ENCODE measurements at places on chromosomes 5 and 9. TPM values are rescaled to one million over a fixed set of nuclear protein-coding genes. Genes with fewer than 3 reads are reported as not detected.
A peak's percentile ranks its signal among the peaks of the same experiment; 100 is the strongest.

DNA sequence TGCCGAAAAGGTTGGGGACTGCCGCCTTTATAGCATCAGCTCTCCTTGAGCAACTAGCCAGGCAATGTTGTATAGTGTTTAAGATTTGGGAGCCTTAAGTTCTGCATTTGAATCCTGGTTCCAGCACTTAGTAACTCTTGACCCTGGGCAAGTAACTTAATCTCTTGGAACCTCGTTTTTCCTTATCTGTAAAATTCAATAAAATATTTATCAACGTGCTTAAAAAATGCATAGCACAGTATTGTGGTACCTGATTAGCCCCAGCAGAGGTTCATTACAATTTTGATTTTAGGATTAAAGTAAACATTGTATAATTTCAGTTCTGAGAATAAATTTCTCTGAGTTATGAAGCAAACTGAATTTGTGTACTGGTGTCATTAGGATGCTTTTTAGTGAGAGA is 66.4 kb downstream of the ZSWIM6 start:
- H3K4me3 ChIP-seq, result no peak overlapping the region
- H3K4me1 ChIP-seq, result no peaks in the 10 kb centered on the region
- no peak for DNase-seq
- H3K27ac ChIP-seq, result no peak overlapping the region

GRCh38 chr5:19266791-19267190 is 721.2 kb downstream of the CDH18 start:
- no peaks in the 10 kb centered on the region for H3K36me3 ChIP-seq
- no peaks in the 10 kb centered on the region for H3K4me1 ChIP-seq
- H3K27ac ChIP-seq, result no peak overlapping the region
- H3K4me3 ChIP-seq, result no peak overlapping the region

PKN3 gene
- total RNA-seq, result 13.2 TPM

- DNase-seq, result peak; percentile 32
- peak overlapping the region; percentile 47 for H3K4me3 ChIP-seq
- H3K27ac ChIP-seq, result no peak overlapping the region
Observed at GRCh38 chr9:137168904-137169856, 671 bp downstream of the LRRC26 start.

DNA sequence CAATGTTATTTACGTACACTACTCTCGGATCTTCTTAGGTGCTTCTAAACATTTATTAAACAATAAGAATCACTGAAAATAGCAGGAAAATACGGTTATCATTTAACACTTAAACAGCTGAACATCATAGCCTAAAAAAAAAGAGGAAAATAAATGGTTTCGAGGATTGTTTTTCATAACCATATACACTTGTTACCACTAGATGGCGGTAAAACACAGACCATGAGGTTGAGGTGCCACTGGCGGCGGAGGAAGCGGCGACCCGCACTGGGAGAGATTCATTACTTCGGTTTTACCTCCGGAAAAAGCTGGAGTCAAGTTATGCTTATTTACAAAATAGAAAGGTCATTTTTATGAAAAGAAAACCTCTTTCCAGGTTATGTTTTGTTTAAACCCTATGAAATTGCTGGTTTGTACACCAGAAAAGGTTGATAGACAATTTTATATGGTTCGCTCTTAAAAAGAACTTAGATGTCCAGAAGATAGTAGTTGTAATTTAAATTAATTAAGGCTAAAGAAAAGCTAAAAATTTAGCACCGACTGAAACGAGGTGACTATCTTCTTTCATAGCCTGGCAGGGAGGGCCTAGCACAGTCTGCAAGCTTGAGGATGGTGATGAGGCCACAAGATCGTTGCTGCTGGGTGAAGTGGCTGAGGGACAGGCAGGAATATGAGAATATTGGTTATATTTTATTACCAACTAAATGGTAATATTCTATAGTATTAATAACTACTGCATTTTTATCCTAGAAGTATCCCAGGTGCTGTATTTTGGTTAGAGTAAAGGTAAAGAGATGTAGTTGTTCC is 605.7 kb downstream of the RAB3C start:
- no peak overlapping the region for H3K27ac ChIP-seq
- peak; percentile 58 for DNase-seq
- H3K4me3 ChIP-seq, result peak overlapping the region; percentile 53
- no peaks in the 10 kb centered on the region for H3K36me3 ChIP-seq
- H3K27me3 ChIP-seq, result no peaks in the 10 kb centered on the region

DNA sequence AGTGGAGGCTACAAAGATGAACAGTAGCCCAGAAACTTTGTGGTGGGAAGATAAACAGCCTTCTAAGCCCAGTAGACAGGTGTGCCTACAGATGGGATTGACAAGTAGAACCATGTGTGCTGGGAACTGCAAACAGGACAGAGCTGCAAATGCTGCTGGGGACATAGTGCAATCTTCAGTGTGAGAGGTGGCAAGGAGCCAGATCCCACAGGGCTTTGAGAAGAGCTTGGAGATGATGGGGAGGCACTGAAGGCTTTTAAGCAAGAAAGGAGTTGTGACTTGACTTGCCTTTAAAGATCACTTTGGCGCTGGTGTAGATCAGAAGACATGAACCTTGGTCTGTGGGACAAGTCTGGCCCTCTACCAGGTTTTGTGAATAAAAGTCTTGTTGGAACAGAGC is 675.2 kb downstream of the ACTL7B start:
- no peaks in the 10 kb centered on the region for H3K36me3 ChIP-seq
- no peak overlapping the region for H3K4me3 ChIP-seq
- H3K27ac ChIP-seq, result no peak overlapping the region

GRCh38 chr9:85978496-85978895 is 37.5 kb downstream of the NAA35 start:
- H3K4me3 ChIP-seq, result no peak overlapping the region
- no peaks in the 10 kb centered on the region for H3K4me1 ChIP-seq
- H3K36me3 ChIP-seq, result peaks cover 46% of the 10 kb centered on the region
- H3K27ac ChIP-seq, result no peak overlapping the region

DNA sequence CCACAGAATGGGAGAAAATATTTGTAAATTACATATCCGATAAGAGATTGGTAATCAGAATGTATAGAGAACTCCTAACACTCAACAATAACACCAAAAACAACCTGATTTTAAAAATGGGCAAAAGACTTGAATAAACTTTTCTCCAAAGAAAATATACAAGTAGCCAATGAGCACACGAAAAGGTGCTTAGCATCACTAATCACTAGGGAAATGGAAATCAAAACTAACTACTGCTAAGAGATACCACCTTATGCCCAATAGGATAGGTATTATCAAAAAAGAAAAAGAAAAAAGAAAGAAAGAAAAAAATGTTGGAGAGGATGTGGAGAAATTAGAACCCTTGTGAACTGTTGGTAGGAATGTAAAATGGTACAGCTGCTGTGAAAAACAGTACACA is 212.1 kb downstream of the TLR4 start:
- no peak overlapping the region for H3K4me3 ChIP-seq
- no peak overlapping the region for H3K27ac ChIP-seq
- no peaks in the 10 kb centered on the region for H3K36me3 ChIP-seq

TAF1L gene
- not detected for total RNA-seq

GRCh38 chr9:116175614-116176013 is 22.0 kb downstream of the PAPPA start:
- DNase-seq, result no peak
- H3K4me1 ChIP-seq, result no peaks in the 10 kb centered on the region
- H3K4me3 ChIP-seq, result no peak overlapping the region

GRCh38 chr9:1871626-1872419 is 143.3 kb upstream of the SMARCA2 start:
- no peak overlapping the region for H3K27ac ChIP-seq
- DNase-seq, result peak; percentile 4
- H3K27me3 ChIP-seq, result no peaks in the 10 kb centered on the region
- H3K36me3 ChIP-seq, result no peaks in the 10 kb centered on the region

DNA sequence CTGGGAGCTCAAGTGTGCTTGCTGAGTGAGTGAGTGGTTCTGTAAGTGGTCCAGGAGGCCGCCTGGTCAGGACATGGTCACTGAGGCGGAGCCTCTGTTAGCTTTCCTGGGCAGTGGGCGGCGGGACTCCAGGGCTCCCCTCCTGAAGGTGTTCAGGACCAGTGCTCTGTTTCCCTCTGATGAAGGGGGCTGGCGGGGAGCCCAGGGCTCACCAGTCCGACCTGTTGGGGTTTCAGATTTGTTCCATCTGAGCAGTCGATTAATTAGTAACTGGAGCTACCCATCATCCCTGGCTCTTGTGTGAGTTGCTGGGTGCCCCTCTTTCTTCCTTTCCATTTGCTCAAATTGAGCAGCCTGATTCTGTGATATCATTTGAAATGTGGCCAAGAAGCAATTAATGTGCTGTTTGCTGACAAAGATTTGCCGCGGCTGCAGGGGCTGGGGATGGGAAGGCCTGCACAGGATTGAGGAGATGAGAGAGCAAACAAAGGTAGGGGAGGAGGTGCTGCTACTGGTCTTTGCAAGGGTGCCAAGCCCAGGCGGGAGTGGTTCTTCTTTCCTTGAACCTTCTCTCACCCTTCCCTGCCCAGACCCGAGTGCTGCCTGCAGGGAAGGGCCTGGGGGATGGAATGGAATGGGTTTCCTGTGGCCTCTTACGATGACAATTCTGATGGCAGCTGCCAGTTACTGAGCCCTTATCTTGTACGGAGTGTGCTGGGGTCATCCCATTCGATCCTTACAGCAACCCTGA is 92.8 kb upstream of the PITX1 start:
- H3K4me3 ChIP-seq, result 0 out of 2 replicates have a peak overlapping the region, but pooled peaks have one; percentile 11
- H3K4me1 ChIP-seq, result peaks cover 50% of the 10 kb centered on the region
- H3K27ac ChIP-seq, result no peak overlapping the region
- no peaks in the 10 kb centered on the region for H3K36me3 ChIP-seq
- DNase-seq, result no peak

- no peak overlapping the region for H3K4me3 ChIP-seq
- no peaks in the 10 kb centered on the region for H3K4me1 ChIP-seq
- H3K27ac ChIP-seq, result no peak overlapping the region
- no peaks in the 10 kb centered on the region for H3K36me3 ChIP-seq
- peaks cover 45% of the 10 kb centered on the region for H3K27me3 ChIP-seq
Observed at GRCh38 chr5:1930501-1930879, 47.8 kb upstream of the IRX4 start.

DNA sequence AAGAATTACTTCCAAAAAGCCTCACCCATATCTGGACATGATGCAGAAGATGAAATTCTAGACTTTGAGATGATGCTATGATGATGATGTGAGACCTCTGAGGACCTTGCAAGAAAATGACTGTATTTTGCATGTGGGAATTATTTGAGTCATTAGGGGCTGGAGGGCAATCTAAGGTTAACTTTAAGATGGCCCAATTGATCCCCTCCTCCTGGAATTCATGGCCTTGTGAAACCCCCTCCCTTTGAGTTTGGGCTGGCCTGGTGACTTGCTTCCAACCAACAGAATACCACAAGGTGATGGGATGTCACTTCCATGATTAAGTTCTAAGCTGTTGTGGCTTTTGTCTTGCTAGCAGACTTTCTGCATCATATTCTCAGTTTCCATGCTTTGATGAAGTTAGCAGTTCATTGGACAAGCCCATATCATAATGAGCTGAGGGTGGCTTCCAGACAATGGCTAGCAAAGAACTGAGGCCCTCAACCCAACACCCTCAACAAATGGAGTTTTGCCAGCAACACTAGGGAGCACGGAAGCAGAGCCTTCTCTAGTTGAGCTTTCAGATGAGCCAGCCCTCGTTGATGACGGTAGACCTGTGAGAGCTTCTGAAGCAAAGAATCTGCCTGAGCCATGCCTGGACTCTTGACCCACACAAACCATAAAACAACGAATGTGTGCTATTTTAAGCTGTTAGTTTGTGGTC is 7.4 kb upstream of the AMACR start:
- H3K27me3 ChIP-seq, result no peaks in the 10 kb centered on the region
- DNase-seq, result no peak
- peaks cover 20% of the 10 kb centered on the region for H3K4me1 ChIP-seq
- H3K36me3 ChIP-seq, result no peaks in the 10 kb centered on the region
- H3K27ac ChIP-seq, result no peak overlapping the region

DNA sequence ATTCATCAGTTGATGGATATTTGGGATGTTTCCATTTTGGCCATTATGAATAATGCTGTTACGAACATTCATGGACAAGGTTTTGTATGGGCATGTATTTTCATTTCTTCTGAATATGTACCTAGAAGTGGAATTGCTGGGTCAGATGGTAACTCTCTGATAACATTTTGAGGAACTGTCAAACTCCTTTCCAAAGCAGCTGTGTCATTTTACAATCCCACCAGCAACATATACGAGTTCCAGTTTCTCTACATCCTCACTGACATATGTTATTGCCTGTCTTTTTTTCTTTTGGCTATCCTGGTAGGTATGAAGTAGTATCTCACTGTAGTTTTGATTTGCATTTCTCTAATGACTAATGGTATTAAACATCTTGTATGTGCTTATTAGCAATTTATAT is 86.7 kb downstream of the PRKACG start:
- no peak for DNase-seq
- no peaks in the 10 kb centered on the region for H3K4me1 ChIP-seq
- H3K36me3 ChIP-seq, result peaks cover 3% of the 10 kb centered on the region
- no peak overlapping the region for H3K4me3 ChIP-seq

DNA sequence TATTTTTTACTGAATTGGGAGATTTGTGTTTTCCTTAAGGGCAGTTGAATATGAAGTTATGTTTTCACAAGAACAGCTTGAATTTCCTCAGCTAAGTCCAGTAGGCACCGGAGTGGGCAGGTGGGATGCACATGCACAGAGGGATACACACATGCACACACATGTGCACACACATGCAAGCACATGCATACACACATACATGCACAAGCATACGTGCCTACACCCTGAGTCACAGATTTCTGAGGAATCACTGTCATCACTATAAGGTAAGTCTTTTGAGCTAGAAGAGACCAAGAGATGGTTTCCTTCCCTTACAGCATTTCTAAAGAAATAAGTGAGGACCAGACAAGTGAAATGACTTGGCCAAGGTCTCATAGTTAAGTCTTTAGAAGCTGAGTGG is 8.7 kb downstream of the ENTREP1 start:
- no peak for DNase-seq
- no peak overlapping the region for H3K27ac ChIP-seq
- peaks cover 17% of the 10 kb centered on the region for H3K27me3 ChIP-seq

DNA sequence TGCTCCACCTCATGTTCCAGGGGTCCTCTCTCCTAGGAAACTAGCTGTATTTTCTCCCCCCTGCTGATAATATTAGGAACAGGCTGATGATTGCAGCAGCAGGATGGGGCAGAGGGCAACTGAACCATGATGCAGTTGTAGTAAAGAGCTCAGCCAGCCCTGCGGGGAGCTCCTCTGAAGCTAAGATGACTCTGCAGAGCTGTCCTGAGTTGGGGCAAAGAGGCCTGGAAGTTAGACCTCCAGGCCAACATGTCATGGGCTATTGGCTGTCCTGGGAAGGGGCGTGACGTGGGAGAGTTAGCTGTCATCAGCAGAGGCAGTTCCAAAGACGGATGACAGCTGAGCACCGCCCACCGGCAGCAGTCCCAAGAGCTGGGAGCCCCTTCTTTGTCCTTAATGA is 6.6 kb upstream of the FBP1 start:
- H3K36me3 ChIP-seq, result no peaks in the 10 kb centered on the region
- DNase-seq, result no peak
- H3K4me1 ChIP-seq, result peaks cover 15% of the 10 kb centered on the region
- peaks cover 4% of the 10 kb centered on the region for H3K27me3 ChIP-seq
- H3K27ac ChIP-seq, result no peak overlapping the region

DNA sequence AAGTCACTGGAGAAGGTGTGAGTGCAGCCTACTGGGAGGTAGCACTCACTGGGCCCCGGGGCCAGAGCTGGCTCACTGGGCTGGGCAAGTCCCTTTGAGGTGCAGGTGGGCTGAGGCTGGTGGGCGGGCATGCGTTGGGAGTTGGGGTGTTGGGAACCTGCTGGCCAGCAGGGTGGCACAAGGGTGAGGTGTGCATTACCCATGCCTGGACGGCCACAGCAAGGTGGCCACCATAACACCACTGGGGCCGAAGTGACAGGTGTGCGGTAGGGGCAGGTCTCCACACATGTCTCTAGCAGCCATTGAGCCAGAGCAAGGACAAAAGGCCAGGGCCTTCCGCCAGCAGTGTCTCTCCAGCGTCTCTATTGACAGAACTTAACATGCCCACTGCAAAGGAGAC is 22.6 kb downstream of the PRRT1B start:
- H3K4me1 ChIP-seq, result no peaks in the 10 kb centered on the region
- DNase-seq, result no peak
- no peak overlapping the region for H3K4me3 ChIP-seq
- H3K27ac ChIP-seq, result no peak overlapping the region
- no peaks in the 10 kb centered on the region for H3K36me3 ChIP-seq

Data from HepG2 (cell line).